ENCODE measurements at places on chromosomes 2 and 18.
A peak's percentile ranks its signal among the peaks of the same experiment; 100 is the strongest.

DNA sequence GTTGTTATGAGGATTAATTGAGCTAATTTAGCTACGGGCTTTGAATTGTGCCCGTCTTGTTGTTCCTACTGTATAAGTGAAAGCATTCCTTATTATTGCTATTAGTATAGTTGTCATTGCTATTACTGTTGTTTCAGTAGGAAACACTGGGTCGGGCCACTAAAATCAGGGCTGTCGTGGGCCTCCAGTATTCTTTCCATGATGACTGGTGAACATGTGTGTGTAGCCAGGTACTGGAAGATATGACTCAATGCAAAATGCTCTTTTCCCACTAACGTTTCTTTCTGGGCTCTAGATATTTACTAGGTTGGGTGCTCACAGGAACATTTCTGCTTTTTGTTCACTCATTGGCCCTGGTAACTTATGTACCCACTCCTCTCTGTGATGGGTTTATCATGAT is 4.9 kb downstream of the TTL start:
- DNase-seq = no peak

DNA sequence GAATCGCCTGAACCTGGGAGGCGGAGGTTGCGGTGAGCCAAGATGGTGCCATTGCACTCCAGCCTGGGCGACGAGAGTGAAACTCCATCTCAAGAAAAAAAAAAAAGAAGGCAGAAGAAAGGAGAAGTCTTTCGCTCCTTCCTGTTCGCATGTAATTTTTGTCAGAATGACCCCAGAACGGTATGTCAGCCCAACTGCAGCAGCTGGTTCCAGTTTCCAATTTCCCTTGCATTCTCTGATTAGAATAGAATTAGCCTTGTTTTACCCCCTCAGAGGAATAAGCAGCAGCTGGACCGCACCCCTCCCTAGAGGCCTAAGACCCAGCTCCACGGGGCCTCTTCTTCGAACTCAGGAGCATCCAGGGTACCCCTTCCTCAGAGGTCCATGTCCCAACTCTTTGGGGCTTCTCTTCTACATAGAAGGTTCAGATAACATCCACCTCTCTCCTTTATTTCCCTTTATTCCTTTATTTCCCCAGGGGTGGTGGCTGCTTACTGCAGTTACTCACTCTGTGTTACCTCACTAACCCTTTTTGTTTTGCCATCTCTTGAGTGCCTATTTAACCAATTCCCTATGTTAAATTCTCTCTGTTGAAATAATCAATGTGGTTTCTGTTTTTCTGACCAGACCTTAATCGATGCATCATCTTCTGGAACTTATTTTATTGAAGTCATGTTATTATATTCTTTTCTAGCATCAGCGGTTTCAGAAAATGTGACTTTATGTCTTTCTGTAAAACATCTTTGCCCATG is 7.2 kb upstream of the PUM2 start:
- DNase-seq = no peak

- DNase-seq = no peak
These were observed 37.7 kb downstream of the PIK3C3 start for GRCh38 chr18:41992703-41993102.

DNA sequence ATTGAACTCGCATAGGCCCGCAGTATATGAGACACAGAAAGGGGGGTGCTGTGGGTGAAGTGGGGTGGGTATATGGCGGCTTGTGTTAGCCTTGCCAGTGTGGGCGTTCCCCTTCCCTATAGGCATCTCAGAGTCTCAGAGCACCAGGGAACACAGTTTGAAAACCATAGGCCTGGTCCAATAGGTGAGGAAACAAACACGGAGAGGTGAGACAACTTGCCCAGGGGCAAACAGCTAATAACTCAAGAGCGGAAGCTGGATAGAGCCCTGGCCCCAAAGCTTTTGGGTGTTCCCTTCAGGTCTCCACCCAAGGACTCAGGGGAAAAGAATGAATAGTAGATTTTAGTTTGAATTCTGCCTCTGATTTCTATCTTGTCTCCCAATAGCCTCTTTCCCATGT is 7.9 kb downstream of the LIPG start:
- no peak for DNase-seq

DNA sequence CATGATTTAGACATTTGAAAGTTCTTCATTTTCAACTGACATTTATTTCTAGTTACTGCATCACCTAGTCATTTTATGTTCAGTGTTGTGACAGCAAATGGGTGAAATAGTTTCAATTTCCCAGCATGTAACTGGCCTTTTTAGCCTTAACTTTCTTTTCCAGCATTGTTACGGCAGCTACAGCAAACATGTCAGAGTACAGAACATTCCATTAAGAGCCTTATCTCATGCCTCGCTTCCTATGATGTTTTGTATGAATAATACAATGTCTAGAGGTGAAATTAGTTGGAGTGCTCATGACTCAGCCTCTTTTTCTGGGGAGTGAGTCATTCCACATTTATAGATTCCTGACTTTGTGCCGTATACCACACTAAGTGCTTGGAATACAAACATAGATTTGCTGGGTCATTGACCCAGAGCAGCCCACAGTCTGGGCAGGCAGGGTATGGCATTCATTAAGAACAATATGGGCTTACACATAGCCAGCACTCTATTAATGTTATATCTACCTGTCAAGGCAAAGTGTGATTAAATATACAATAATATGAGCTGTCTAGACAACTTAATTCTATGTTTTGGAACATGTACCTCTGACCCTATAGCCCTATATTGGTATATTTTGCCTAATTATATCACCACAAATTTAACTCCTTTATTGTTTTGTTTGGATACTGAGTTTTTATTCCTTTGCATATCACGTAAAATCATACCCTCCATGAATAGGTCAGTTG is 72.2 kb downstream of the MAP2 start:
- peak; percentile 89 for DNase-seq

DNA sequence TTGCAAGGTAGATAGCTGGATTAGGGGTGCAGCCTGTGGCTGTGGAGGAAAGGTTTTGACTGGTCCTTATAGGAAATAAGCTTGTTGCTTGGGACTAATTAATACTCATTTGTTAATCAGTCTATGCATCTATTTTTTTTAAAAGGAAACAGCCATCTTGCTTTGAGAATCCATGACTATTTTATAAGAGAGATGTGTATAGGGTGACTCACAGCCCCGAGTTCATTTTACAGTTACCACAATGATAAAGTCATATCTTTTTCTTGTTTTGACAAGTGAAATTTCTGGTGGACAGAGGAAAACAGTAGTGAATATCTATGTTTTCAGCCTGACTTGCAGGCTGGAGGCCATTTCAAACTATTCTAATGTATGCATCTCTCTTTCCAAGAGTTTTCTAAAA is 193.5 kb upstream of the CCDC68 start:
- DNase-seq = no peak

Data from SW480 (cell line).